ENCODE measurements at places on chromosomes 6 and 20. TPM values are rescaled to one million over a fixed set of nuclear protein-coding genes. Genes with fewer than 3 reads are reported as not detected.

DNA sequence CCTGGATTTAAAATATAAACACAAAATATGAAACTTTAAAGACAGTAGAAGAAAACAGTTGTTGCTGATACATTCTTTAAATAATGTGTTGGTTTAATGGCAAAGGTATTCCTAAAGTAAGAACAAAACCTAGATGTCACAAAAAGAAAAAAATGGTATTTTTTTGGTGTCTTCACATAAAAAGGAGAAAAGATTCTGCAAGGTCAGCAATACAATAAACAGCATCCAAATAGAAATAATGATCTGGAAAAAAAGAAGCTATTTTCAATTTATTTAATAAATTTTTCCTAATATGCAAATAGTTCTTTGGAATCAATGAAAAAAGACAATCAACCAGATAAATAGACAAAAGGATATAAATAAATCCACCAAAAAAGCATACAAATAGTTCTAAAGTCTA, 6.5 kb upstream of the ADGRF1 start:
- no peak for DNase-seq

DNA sequence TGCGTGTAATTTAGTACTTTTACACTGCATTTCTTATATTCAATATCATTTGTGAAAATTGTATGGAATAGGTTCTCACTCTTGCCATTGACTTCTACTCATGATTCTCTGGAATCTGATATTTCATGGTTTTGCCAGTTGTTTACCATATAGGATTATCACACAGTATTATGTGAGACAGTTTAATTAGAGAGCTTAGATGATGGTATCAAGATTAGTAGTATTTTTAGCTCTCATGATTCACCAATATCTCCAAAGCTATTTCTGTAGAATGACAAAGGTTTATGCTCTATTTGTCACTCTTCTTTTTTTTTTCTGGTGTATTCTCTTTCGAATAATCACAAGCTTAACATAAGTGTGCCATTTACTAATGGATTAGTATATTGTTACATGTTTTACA, 45.9 kb downstream of the EPHA7 start:
- no peak for DNase-seq

DNA sequence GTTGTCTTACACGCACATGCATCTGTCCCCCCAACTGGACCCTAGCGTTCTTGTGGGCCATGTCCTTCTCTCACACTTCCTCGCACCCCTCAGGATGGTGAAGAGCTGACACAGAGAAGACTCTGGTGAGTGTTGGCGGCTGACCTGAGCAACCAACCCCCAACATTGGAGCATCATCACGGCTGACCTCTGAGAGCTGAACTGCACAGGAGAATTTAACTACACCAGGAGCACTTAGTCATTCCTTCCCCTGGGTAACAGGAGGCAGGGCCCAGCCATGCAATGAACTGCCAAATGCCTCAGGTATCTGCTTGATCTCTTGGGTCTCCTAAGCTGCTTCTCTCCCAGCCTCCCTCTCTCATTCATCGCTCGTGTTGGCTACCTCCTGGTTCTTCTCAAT, 88.5 kb downstream of the PSMG4 start:
- DNase-seq, result no peak

GRCh38 chr6:111864138-111865048, 8.9 kb downstream of the FYN start:
- no peak for DNase-seq

DNA sequence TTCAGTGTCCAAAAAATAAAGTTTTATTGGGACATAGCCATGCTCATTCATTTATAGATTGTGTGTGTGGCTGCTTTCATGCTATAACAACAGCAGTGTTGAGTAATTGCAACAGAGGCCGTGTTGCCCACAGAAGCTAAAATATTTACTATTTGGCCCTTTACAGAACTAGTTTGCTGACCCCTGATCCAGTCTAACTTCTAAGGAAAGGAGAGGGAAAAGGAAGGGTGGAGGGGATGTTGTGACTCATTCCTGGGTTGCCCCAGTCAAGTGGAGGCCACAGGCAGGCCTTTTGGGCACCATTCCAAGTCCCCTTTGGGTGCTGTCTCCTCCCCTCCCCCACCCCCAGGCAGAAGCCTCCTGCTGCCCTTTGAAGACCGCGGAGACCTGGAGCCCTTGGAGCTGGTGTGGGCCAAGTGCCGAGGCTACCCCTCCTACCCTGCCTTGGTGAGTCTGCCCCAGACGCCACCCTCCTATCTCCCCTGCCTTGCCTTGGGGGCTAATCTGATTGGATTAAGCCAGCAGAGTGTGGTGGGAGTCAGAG, 28.4 kb downstream of the BRPF3 start:
- DNase-seq, result no peak

- DNase-seq, result no peak
Observed at GRCh38 chr20:44513871-44514270, 8.0 kb downstream of the SERINC3 start.

DNA sequence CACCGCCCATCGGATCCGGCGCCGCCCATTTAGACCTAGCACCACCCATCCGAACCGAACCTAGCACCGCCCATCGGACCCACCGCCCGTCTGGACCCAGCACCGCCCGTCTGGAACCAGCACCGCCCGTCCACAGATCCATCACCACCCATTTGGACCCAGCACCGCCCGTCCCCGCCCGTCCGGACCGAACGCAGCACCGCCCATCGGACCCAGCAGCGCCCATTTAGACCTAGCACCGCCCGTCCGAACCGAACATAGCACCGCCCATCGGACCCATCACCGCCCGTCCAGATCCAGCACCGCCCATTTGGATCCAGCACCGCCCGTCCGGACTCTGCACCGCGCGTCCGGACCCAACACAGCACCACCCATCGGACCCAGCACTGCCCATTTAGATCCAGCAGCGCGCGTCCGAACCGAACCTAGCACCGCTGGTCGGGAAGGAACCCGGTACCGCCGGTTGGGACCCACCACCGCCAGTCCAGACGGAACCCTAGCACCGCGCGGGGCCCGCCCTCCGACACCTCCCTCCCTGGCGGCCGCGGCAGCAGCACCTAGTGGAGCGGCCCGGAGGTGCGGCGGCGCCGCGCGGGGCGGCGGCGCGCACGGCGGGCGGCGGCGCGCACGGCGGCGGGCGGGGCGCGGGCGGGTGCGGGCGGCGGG, 348 bp upstream of the AFDN start:
- peak; percentile 80 for DNase-seq

GRCh38 chr6:39561536-39562266, 163.5 kb downstream of the KIF6 start:
- DNase-seq, result no peak

GRCh38 chr6:106749609-106750008, 120.2 kb downstream of the QRSL1 start:
- DNase-seq, result no peak

GRCh38 chr6:7938562-7939183, 28.1 kb upstream of the TXNDC5 start:
- no peak for DNase-seq

DNA sequence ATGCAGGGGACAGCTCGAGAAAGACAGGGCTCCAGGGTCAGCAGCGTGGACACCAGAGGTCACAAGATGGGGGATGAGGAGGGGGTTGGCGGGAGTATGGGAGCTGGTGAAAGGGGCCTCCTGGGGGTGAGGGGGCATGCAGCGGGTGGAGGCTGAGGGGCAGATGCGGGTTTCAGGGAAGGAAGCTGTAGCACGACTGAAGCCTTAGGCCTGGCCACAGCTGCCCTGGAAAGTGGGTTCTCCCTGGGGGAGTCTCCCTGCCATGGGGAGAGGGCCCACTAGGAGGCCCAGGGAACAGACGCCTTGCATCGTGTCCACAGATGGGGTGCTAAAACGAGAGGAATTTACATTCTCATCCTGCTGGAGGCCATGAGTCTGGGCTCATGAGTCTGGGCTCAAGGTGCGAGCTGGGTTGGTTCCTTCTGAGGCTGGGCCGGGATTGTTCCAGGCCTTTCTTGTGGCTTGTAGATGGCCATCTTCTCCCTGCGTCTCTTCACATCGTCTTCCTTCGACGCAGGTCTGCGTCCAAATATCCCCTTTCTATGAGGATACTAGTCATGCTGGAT, 18.0 kb downstream of the APCDD1L start:
- no peak for DNase-seq

DNA sequence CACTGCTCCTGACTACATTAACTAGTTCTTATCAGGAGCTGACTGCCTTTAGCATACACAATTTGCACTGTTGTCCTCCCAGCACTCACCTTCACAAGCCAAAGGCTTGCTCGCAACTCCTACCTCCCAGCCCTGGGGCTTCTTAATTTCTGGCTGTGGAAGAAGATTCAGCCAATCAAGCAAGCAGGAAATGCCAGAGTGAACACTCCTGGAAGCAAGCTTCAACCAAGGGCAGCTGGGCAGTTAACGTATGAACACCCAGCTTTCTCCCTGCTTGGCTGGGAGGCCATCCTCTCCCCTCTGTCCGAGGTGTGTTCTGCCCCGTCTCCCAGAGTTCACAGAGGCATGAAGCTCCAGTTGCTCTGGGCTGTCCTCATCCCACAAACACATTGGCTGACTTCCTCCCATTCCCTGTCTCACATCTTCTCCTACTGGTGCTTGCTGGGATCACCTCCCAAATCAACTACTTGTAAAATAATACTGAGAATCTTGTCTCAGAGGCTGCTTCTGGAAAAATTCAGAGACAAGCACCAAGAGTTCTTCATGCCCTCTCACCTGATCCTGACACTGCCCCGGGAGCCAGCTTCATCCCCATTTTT, 15.3 kb upstream of the SRSF6 start:
- DNase-seq, result no peak

DNA sequence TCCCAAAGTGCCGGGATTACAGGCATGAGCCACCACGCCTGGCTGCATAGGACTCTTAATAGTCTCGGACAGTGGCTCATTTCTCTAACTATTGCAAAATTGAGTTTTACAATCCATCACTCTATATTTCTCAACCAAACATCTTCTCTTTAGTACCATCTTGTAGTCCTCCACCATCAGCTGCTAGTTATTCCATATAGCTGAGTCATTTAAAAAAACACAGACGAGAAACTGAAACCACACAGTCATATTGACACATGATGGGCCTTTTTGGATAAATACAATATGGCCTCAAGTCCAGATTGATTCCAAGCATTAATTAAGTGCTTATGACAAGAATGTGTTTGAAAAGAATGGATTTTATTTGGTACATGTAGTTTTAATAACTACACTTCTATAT, 599.1 kb downstream of the MEI4 start:
- DNase-seq, result no peak

GRCh38 chr6:88380618-88381288, 214.6 kb upstream of the CNR1 start:
- DNase-seq, result no peak

GRCh38 chr20:49279677-49280462, 2.0 kb upstream of the ZNFX1 start:
- no peak for DNase-seq

DNA sequence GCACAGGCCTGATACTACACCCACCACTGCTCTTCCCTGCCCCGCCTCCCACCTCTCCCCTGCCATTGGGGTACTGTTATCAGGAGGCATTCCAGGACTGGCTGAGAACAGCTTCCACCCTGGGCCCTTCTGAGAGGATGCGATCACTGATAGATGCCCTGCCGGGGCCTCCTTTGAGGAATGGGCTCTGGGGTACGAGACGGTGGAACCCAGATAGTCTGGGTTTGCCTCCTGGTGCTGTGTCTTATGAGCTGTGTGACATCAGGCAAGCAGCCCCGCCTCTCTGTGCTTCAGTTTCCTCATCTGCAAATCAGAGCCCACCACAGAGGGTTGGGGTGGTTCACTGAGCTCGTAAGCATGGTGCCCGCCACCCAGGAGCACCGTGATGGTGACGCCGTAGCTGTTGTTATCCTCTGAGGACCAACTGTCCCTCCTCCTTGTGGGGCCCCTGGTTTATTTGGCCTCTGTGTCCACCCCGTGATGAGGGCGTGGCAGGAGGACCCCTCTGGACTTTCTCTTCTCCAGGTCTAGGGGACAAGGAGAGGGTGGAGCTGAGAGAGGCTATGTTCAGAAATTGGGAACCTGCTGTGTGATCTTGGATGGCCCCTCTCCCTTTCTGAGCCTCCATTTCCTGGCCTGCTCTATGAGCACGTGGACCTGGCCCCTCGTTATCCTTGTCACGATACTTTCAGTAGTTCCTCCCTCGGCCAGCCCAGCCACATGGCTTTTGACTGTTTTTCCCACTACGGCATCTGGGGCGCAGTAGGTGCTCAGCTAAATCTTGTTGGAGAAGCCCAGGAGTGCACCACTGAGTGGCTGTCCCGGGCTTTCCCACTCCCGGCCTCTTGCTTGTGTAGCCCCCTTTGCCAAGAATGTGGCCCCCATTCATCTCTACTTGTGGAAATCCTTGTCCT, 18.3 kb downstream of the SRC start:
- no peak for DNase-seq

GRCh38 chr20:38880952-38881735, 45.1 kb upstream of the FAM83D start:
- no peak for DNase-seq

DNA sequence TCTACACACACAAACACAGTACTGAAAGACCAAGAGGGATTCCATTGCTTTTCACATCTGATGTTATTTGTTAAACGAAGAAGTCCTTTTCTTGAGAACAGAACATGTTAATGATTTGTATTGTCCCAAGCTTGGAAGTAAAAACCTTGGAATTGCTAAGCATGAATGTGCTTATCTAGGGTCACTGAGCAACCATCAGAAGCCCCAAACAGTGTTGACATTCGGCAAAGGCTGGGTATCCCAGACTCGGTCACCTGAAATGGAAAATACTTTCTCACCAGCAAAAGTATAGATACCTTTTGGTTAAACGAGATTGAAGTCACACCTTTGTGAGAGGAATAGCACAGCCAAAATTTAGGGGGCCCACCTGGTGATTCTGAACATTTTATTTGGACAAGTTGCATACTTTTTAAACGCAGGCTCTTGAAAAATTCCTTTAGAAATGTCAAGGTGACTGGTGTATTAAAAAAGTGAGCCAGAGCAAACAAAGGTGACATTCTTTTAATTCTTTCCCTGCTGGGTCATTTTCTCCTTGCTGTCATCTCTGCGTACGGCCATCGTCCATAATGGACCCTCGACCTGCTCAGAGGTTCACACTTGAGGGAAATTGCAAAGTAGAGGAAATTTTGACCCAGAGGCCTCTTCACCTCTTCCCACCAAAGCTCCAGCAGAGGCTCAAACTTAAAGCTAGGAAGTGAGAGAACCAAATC, 95.8 kb upstream of the FOXA2 start:
- no peak for DNase-seq

DNA sequence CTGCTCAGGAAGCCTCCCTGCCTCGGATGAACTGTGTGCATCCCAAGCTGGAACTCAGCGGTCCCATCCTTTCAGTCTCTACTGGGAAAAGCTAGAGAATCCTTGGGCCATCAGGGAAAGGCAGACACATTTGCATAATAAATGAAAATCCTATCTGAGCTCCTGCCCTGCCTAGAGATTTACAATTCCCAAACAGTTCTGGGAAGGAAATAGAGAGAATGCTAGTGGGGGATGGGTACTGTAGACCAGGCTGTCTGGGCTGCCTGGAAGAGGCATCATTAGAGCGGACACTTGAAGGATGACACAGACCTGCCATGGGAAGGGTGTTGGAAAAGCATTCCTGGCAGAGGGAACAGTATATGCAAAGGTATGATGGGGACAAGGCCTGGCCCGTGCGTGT, 44.3 kb downstream of the TFAP2C start:
- DNase-seq, result no peak

The FNDC11 gene
- not detected for total RNA-seq

The GSTA3 gene
- total RNA-seq, result not detected

The TSBP1 gene
- total RNA-seq, result not detected

The RAB44 gene
- total RNA-seq, result not detected

The ELOVL2 gene
- total RNA-seq, result 0.20 TPM

The PMEPA1 gene
- 1,302 TPM for total RNA-seq

The APOM gene
- 2.6 TPM for total RNA-seq

The TAAR1 gene
- not detected for total RNA-seq

The HLA-DPB1 gene
- total RNA-seq, result 18.3 TPM

The TCFL5 gene
- 18.9 TPM for total RNA-seq

The CALHM5 gene
- total RNA-seq, result not detected

The B3GALT4 gene
- total RNA-seq, result 21.6 TPM

The PDYN gene
- total RNA-seq, result not detected

The EDN3 gene
- total RNA-seq, result not detected

All from Calu3 (cell line).